Hematopoietic multipotent progenitor cell treated with erythropoietin and hydrocortisone succinate and interleukin-3 and kit ligand, for 8 days (in vitro differentiated cells): ENCODE measurements at places on chromosomes 6 and 20.

- DNase-seq, result peak; percentile 17
Observed at GRCh38 chr20:47854687-47855212, 69.5 kb upstream of the SULF2 start.

DNA sequence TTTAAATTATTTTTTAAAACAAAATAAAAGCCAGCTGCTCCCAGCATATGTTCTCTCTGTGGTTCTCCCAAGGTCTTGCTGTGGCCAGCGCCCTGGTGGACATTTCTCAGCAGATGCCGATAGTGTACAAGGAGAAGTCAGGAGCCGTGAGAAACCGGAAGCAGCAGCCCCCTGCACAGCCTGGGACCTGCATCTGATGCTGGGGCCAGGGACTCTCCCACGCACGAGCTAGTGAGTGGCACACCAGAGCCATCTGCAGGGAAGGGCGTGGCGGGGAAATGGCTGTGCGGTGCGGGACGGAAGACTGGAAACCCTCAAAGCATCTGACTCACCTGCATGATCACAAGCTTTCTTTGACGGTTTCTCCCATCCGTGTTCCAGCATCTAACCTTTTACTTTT, 16.5 kb downstream of the GFRA4 start:
- no peak for DNase-seq

DNA sequence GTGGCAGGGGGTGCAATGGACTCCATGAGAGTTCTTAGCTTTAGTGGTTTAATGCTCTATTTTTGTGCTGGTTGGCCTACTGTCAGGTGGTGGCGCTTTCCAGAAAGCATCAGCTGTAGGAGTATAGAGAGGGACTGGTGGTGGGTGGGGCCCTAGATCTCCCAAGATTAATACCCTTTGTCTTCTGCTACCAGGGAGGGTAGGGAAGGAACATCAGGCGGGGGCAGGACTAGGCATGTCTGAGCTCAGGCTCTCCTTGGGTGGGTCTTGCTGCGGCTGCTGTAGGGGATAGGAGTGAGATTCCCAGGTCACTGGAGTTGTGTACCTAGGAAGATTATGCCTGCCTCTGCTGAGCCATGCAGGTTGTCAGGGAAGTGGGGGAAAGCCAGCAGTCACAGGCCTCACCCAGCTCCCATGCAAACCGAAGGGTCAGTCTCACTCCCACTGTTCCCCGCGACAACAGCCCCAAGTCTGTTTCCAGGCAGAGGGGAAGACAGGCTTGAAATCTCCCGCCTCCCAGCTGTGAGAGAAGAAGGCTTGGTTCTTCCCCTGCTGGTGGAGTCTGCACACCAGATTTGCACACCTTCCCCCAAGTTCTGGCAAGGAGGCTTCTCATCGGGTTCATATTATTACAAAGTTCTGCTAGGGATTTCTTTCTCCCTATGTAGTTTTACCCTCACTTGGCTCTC, 46.7 kb upstream of the PKIB start:
- no peak for DNase-seq

DNA sequence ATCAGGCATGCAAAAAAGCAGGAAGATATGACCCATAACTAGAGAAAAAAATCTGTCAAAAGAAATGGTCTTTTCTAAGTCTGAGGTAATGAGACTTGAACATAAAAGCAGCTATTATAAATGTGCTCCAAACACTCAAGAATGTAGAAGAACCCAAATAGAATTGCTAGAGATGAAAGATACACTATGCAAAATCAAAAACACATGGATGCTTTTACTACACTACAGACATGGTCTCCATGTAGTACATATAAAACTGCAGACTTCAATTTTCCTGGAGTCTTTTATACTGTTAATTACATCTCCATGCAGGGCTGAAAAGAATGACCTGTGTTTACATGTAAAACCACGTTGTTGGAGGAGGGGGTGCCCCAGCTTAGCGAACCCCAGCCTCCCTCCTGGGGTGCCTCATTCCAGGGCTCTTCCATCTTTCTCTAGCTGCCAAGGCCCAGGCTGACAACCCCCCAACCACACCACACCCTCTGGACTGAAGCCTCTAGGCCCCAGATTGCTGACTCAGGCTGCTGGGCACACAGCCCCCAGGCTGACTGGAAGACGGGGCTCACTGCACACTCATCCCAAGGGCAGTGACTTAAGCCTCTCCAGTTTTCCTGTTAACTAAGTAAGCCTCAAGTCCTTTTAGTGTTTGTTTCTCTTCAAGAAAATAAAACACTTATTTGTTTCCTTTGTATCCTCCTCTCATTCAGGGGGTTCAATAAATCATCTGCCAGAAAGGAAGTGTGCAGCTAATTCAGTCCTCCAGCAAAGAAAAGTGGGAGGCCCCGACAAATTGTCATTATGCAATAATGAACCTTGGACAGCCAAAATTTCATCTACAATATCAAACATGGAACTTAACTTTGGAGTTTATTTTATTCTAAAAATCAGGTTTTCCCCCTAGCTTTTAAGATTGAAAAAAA, 26.0 kb upstream of the PLAGL1 start:
- peak; percentile 48 for DNase-seq

DNA sequence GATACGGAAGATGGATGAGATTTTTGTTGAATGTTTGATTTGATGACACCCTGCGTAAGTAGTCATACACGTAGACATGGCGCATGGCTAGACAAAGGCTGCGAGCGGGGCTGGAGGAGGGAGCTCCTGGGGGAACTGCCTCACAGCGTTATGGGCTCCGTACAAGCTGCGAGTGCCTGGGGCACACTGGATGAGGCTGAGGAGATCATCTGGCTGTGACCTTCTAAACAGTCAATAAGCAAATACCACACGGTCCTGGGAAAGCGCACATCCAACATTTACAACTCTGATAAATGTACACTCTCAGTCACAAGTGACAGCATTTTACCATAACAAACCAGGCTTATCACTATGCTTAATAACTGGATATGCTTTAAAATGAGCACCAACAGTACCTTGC, 37.1 kb downstream of the SMLR1 start:
- no peak for DNase-seq

DNA sequence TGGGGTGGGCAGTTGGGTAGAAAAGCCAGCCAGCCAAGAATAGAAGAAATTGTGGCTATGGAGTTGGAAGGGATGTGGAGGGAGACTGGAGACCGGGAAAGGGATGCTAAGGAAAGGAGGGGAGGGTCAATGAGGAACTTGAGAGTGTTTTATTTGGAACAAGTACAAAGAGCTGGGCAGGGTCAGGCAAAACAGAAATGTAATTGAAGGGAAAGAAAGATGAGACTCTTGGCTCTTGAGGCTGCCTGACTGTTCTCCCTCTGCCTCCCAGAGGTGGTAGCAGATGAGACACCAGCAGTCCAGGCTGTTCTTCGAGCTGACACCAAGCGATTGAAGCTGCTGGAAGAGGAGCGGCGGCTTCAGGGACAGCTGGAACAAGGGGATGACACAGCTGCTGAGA, 12.7 kb downstream of the ABCF1 start:
- no peak for DNase-seq

DNA sequence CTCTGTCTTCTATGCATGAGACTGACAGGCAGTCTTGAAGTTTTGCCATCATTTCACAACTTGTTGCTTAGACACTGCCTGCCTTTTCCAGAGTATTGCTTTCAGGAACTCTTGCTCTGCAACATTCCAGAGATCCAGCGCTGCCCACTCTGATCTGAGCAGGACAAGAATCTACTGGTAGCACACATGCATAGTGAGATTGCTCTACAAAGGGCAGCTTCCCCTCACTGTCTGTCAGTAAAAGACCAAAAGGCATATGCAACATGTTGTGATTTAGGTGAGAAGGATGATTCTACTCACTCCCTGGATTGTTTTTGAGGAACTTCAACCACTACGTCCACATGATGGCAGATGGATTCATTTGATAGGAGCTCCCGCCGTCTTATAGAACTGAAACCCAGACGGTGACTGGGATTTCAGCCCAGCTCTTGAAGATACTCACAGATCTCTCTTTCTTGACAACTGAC, 259.1 kb downstream of the ARID1B start:
- DNase-seq, result peak; percentile 35

GRCh38 chr20:51529081-51529681, 13.3 kb downstream of the NFATC2 start:
- DNase-seq, result peak; percentile 68
